ENCODE measurements at places on chromosomes 2 and 18.

GRCh38 chr2:66576561-66577320 lies 141.8 kb downstream of the MEIS1 start:
- no peak for DNase-seq

DNA sequence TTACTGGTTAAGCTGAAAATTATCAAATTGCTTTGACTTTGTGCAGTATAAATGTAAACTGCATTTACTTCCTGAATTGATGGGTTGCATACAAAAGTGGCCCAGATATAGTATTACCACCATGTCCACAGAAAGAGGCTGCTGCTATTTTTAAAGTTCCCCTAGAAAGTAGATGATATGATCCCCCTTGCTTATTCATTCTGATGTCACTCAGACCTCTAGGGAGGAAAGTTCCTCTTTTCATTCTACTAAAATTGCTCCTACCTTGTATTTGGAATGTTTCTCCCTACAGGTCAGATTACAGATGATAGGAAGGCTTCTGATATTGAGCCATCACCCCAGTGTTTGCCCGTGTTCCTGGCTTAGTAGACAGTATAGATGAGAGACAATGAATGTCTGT lies 247.6 kb upstream of the TNP1 start:
- DNase-seq = no peak

DNA sequence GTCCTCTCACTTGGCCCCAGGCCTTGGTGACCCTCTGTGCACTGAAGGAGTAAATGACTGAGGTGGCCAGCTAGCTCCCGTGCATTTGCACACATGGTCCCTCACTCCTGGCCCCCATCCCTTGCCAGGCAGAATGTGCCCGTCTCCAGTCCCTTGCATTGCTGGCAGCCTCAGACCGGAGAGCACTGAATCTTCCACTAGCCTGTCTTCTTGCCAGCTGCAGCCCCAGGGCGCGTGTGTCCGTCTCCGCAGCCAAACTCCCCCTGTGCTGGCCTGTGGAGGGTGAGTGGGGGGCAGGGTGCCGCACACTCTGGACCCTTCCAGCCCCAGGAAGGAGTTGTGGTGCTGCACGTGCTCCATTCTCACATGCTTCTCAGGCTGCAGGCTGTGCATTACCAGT lies 35.9 kb downstream of the INPP4A start:
- no peak for DNase-seq

DNA sequence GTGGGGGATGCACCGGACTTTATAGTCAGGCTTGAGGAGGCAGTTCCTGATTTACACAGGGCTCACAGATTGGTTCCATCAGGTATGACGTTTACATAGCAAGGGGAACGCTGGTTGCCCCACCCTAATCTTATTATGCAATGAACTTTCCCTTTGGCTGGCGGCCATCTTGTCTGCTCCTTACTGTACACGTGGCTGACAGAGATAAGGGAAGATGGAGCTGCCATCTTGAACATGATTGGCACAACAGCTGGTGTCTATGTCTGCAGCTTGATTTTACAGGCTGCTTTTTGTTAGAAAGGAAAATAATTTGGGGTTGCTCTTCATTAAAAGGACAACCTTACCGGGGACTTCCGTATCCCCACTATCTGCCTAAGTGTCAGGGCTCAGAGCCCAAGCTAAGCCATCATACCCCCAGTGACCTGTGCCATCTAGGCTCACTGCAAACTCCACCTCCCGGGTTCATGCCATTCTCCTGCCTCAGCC lies 33.5 kb upstream of the ATG16L1 start:
- DNase-seq = no peak

DNA sequence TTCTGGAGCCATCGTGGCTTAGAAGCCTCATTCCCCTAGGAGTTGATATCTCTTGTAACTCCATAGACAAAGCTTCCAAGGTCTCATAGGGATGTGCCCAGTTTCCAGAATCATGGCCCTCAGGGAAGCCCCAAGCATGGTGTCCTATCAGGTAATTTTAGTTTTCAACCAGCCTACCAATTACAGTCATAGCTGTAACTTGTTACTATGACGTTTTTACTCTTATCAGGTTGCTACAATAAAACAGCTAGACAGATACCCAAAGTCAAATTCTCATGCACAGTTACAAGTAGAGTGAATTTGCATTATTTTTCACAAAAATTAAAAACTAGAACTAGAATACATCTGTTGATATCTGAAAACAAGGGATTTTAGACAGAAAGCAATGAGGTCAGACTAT lies 8.9 kb downstream of the LYPD6 start:
- no peak for DNase-seq

DNA sequence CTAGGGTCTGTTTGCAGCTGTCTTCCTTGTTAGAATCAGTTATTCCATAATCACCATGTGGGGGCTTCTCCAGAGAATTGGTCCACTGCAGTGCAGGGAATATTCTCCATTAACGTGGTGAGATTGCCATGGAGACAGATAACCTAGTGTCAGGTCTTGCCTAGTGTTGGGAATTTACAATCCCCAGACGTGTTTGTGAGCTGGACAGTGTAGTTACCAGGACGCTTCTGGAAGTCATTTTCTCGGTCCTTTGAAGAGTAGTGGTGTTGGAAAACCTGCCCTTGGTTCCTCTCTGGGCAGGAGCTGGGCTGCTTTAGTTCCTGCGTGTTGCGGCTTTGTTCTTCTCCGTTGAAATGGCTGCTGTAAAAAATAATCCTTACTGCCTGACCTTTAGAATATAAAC lies 68.8 kb upstream of the LYPD6B start:
- DNase-seq = no peak

DNA sequence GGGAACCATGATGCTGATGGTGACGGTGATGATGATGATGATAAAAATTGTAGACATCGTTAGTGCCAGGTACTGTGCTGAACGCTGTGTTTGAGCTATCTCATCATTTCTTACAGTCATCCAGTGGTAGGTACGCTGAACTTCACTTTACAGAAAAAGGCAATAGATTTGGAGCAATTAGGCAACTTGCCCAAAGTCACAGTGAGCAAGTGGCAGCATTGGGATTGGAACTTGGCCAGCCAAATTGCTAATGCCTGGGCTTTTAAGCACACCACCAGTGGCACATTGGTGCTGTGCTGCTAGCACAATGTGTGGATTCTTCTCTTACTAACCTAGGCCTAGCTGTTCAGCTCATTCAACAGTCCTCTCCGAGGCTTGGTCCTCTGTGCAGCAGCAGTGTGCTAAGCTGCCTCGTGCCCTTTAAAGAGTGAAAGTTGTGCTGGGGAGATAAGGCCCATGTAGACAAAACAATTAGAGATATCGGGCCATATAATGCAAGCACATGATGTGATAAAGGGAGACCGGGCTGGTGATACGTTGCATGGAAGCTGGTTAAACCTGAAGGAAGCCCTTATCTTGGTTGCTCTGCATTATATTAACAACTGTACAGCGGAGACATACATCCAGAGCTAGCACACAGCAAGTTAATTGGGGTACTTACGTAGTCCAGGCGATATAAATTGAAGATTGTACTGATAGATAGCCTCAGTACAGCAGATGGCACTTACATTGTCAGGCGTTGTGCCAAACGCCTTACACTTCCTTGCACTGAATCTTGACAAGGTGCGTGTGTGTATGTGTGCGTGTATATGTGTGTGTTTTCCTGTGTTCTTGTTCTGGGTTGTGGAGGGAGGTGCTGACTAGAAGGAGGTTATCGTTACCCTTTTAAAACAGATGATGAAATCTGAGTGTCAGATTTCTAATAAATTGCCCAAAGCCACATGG lies 28.4 kb downstream of the HK2 start:
- no peak for DNase-seq

DNA sequence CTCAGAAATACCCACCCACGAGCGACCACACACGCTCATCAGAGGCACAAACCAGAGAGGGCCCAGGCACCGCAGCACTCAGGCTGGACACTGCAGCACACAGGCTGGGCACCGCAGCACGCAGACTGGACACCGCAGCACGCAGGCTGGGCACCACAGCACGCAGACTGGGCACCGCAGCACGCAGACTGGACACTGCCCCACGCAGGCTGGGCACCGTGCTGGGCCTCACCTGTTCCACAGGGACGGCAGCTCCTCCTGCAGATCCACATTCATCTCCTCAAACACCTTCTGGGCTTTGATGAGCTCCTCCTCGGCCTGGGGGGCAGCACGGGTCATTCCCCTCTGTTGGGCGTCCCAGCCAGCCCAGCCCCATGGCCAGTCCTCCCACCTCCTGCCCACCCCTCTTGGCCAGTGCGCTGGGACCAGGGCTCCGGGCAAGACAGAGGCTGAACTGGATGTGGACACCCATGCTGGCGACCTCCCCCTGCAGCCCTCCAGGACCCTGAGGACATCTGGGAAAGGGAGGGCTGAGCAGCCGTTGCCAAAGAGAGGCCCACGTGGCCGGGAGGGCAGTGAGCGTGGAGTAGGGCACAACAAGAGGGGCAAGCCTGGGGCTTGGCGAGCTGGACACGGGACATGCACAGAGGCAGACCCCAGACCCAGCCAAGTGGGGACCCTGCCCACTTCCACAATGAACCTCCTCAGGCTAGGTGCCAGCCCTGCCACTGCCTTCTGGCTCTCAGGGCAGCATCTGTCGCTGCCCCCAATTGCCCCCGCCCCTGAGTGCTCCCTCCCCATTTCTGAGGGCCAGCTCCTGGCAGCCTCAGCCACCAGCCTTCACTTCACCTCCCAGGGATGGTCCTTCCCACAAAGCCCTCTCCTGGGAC lies 43.0 kb downstream of the BIN1 start:
- DNase-seq = no peak

DNA sequence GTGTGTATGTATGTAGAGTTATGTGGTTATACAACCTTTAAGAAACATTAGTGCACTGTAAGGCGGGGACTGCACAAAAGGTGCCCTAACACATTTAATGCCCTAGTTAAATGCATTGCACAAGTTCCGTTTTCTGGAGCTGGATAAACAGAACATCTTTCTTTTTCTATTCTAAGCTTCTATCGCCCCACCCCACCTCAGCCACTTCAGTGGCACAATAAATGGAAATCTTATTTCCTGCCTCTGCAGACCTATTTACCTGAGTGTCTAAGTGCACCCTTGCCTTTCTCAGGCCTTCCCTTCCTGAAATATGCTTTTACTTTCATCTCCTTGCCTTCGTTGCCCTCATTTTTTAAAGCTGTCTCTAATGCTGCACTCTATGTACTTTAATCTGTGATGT lies 123.5 kb downstream of the TANC1 start:
- DNase-seq = peak; percentile 70

DNA sequence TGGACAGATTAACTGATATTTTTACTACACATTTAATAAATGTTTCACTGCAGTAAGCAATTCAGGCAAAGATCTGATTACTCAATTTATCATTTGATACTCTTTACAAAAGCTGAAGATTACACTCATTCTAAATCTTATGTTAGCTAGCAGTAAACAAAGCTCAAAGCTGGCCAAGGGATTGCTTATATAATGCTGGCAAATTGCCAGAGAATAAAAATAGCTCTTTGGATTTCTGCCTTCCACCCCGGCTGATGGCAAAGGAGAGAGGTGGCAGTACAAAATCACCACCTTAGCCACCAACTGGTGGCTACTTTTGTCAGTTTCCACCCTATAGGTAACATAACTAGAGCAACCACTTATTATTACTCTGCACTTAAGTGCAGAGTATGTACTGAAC lies 320.5 kb downstream of the FSIP2 start:
- DNase-seq = no peak

DNA sequence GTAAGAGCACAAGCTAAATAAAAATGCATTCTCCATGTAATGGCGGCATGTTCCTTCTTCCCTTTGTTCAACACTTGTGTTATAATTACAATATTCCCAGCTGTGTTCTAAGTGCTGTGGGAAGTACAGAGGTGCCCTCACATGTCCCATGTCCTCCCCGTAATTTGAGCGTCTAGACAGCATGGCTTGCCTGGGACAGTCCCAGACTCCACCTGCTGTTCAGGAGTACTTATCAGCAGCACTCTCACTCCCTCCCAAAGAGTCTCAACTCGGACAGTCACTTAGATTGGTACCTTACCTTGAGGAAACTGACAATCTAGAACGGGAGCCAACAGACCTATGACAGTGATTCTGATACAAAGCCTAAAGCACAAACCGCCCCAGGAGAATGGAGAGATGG lies 370.5 kb downstream of the EIPR1 start:
- no peak for DNase-seq

DNA sequence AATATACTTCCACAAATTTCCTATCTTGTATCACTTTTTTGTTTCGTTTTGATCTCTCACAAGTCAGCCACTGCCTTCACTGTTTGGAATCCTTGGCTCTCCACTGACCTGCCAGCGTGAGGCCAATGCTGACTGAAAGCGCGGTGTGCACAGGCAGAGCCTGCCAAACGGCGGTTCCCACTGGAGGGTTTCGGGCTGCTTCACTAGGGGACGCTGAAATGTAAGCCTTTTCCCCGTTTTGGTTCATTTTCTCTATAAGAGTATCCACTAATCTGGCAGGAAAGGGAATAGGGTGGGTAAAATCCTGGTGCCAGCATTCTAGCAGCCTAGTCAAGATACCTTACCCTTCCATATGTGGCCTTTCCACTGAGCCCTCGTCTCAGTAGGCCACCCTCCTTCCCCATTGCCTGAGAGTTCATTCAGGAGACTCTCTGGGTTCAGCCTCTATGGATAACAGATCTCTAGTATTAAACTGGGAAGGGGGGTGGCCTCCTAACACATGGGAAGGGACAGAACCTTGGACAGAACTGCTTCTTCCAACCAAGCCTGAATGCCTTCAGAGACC lies 91.5 kb downstream of the DYM start:
- no peak for DNase-seq

DNA sequence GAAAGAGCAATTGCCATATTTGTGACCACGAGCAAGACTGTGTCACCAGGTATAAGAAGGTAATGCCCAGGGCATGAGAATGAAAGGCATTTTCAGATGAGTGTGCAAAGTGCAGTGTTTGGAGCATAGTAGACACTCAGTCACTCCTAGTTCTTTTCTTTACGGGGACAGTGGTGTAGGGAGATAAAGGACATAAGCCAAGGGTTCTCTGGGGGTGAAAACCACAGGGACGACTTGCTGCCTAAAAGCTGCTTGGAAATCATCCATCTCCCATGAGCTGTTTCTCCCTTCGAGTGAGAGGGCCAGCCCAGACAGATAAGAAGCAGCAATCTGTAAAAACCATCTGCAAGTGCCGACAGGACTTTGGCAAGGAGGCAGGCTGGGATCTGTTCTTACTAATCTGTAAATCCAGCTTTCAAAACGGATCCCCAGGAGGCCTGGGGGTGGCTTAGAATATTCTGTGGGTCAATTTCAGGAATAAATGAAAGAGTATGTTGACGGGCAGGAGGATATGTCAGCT lies 221.6 kb downstream of the LPIN1 start:
- DNase-seq = no peak
